ENCODE measurements at places on chromosomes 1 and 21.

DNA sequence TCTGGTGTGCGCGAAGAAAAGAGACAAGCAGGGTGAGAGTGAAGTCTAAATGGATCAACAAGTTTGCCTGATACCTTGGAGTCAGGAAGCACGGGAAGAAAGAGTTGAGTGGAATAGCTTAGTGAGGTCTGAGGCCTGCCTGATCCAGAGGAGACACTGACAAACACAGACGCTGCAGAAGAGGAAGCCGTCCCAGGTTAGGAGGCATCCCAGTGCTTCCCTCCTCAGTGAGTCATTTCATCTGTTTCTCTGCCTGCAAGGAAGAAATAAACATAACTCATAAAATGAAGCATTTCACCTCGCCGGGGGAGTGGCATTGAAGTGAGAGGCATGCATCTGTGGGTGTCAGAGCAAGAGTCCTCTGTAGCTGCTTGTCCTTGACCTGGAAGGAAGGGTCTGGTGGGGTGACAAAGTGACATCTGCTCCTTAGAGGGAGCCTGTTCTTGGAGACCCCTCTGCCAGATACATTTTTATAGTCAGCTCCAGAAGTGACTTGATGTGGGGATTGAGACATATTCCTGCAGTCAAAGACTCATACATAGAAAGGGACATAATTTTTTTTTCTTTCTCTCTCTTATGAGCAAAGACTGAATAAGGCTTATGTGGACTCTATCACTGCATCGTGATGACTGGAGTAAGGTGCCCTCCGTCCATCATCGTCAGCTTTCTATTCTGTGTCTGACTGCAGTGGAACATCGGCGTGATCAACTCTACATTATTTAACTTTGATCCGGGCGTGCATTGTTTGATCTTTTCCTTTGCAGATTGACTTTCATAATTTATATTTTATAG, 256.7 kb downstream of the KIF26B start:
- DNase-seq, result no peak

GRCh38 chr1:203479646-203480045, 4.0 kb downstream of the PRELP start:
- DNase-seq, result no peak

DNA sequence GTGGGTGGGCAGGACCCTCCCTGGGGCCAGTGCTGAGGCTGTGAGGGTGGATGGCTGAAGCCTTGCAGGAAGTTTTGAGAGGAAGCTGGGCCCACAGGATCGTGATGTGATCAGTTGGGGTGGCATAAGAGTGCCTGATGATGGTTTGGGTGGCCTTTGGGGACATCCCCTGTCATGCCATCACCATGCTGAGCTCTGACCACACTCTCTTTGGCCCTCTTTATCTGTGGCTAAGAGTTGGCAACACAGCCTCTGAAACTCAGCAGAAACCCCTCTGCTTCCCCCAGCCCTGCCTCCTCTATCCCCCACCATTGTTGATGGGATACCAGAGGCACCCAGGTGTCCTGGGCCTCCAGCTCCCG, 19.8 kb downstream of the MIIP start:
- DNase-seq, result no peak

GRCh38 chr1:185244015-185244747, 72.9 kb downstream of the IVNS1ABP start:
- no peak for DNase-seq

GRCh38 chr1:218763538-218763937, 410.1 kb upstream of the LYPLAL1 start:
- DNase-seq, result no peak

- DNase-seq, result no peak
Observed at GRCh38 chr1:94422115-94422820, 4.1 kb downstream of the ABCD3 start.
